ENCODE measurements at places on chromosomes 12 and 14. TPM values are rescaled to one million over a fixed set of nuclear protein-coding genes. Genes with fewer than 3 reads are reported as not detected.
A peak's percentile ranks its signal among the peaks of the same experiment; 100 is the strongest.

The KRT79 gene
- total RNA-seq: 5.4 TPM

DNA sequence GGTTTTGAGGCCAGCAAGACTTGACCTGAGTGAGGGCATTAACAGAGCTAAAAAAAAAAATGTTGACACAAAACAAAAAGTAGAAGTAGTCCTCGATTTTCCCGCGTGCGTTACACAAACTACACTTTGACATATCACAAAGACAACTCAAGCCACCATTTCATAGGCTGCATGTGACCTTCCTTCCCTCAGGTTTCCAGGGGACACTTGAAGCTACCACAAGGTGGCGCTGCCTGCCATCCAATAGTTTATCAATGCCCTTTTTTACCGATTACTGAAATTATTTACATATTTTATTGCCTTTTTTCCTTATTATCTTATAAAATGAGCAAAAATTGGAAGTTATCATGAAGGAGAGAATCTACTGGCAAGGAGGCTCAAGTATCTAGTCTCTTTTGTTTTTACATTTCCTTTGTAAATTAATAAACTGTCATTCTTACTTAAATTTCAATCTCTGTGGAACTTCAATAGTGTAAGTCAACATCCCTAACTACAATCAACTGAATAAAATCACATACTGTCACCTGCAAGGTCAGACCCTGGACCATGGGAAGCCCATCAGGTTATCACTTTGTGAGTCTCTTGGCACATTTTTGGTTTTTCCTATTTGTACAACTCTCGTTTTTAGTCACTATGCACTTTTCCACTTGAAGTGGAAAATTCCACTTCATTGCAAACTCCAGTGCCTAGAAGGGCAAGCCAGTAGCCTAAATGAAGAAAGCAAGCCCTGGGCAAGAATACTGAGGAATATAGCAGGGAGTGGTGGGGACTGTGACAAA lies 84.6 kb upstream of the CPSF6 start:
- H3K4me3 ChIP-seq: no peak overlapping the region
- no peak overlapping the region for H3K27ac ChIP-seq
- H3K4me1 ChIP-seq: peaks cover 10% of the 10 kb centered on the region
- DNase-seq: peak; percentile 72
- H3K36me3 ChIP-seq: no peaks in the 10 kb centered on the region

DNA sequence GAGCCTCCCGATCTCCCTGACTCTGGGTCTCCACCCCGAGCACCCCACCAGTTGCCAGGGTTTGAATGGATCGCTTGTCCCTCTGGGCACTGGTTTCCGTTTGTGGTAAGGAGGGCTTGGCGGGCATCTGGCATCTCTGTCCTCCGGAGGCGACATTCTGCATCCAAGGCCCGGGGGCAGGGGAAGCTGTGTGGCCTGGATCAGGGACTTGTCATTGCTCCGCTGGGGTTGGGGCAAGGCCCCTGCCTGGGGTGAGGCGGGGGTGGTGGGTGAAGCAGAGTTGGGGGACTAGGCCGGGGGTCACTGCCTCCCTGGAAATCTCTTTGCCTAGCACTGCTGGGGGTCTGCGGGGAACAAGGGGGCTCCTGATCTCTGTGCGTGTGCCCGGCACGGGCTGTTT lies 30.2 kb downstream of the KIF26A start:
- H3K4me1 ChIP-seq: no peaks in the 10 kb centered on the region
- no peak for DNase-seq
- no peaks in the 10 kb centered on the region for H3K36me3 ChIP-seq
- no peak overlapping the region for H3K27ac ChIP-seq
- H3K4me3 ChIP-seq: no peak overlapping the region

The PLEK2 gene
- total RNA-seq: 2.5 TPM

The TBX5 gene
- total RNA-seq: 22.3 TPM

DNA sequence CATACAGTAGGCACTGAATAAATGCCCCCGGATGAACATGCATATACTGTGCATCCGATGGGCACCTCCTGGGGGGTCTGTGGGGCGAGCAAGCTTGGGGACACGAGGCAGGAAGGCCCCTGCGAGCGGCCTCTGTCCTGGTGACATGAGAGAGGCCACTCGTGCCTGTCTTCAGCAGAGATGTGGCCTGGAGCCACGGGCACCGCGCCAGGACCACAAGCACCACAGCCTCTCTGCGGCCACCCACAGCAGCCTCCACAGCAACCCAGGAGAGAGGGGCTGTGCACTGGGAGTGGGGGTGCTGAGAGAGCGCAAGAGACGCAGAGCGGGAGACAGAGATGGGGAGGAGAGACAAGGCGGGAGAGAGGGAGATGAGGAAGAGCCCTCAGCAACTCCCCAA lies 118.5 kb downstream of the RFLNA start:
- DNase-seq: no peak
- H3K27me3 ChIP-seq: no peaks in the 10 kb centered on the region
- peaks cover 6% of the 10 kb centered on the region for H3K4me1 ChIP-seq

DNA sequence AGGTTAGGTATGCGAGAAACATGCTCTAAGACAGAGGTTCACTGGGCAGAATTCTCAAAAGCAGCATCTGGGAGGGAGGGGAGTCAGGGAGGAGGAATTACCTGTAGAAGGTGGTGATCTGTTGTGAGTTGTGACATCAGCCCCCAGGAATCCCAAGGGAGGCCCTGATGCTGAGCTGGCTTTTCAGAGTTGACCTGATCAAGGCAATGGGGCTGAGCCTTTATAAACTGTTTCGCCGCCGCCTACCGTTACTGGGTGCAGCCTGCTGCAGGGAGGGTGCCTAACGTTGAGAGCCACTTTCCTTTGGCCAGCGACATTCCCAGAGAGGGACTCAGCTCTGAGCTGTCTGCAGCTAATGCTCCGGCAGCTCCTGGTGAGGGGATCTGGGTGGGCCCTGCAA lies 257.9 kb upstream of the TMEM132C start:
- no peaks in the 10 kb centered on the region for H3K4me1 ChIP-seq
- no peak overlapping the region for H3K27ac ChIP-seq
- H3K27me3 ChIP-seq: no peaks in the 10 kb centered on the region
- no peak for DNase-seq
- H3K36me3 ChIP-seq: no peaks in the 10 kb centered on the region

The PHETA1 gene
- 25.3 TPM for total RNA-seq

The MIP gene
- total RNA-seq: not detected

DNA sequence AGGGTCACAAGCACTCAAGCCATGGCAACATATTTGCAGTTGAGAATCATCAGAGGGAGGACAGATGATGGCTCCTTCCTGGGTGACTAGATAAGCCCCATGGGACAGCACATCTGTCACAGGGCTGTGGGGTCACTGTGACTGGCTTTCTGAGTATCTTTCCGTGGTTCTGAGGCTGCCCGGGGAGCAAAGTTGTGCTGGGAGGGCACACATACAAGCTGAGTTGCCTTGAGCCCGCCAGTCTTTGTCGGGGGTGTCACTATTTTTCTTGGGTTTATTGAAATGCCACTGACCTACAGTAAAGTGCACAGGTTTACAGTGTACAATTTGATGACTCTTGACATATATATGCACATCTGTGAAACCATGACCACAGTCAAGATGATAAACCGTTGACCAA lies 17.2 kb upstream of the KIF26A start:
- no peaks in the 10 kb centered on the region for H3K36me3 ChIP-seq
- H3K27ac ChIP-seq: no peak overlapping the region
- peak; percentile 23 for DNase-seq
- H3K4me1 ChIP-seq: no peaks in the 10 kb centered on the region
- H3K4me3 ChIP-seq: no peak overlapping the region
- H3K27me3 ChIP-seq: peaks cover 37% of the 10 kb centered on the region

DNA sequence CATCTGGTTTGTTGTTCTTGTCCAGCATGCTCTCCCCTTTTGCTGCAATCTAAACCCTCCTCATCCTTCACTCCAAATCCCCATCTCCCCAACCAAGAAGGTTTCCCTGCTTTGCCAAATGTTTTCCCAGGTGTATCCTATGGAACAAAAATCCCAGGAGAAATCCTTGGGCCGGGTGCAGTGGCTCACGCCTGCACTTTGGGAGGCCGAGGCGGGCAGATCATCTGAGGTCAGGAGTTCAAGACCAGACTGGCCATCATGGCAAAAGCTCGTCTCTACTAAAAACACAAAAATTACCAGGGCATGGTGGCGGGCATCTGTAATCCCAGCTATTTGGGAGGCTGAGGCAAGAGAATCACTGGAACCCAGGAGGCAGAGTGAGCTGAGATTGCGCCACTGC lies 5.0 kb downstream of the KSR2 start:
- no peaks in the 10 kb centered on the region for H3K36me3 ChIP-seq
- H3K4me1 ChIP-seq: no peaks in the 10 kb centered on the region
- no peak overlapping the region for H3K27ac ChIP-seq
- H3K27me3 ChIP-seq: peaks cover 8% of the 10 kb centered on the region
- no peak overlapping the region for H3K4me3 ChIP-seq

GRCh38 chr12:26162905-26163304 lies 32.5 kb upstream of the SSPN start:
- H3K27me3 ChIP-seq: peaks cover 4% of the 10 kb centered on the region
- no peaks in the 10 kb centered on the region for H3K4me1 ChIP-seq
- no peak overlapping the region for H3K27ac ChIP-seq
- no peak for DNase-seq
- no peak overlapping the region for H3K4me3 ChIP-seq

GRCh38 chr12:96220902-96221301 lies 26.7 kb downstream of the ELK3 start:
- H3K27ac ChIP-seq: peak overlapping the region; percentile 70
- H3K27me3 ChIP-seq: no peaks in the 10 kb centered on the region
- H3K4me1 ChIP-seq: peaks cover 21% of the 10 kb centered on the region

The GPR84 gene
- total RNA-seq: 0.96 TPM

The BEST3 gene
- not detected for total RNA-seq

- H3K27ac ChIP-seq: no peak overlapping the region
- no peaks in the 10 kb centered on the region for H3K4me1 ChIP-seq
- H3K27me3 ChIP-seq: peaks cover 4% of the 10 kb centered on the region
- no peaks in the 10 kb centered on the region for H3K36me3 ChIP-seq
These were observed 40.6 kb upstream of the RBM19 start for GRCh38 chr12:114006482-114007425.

DNA sequence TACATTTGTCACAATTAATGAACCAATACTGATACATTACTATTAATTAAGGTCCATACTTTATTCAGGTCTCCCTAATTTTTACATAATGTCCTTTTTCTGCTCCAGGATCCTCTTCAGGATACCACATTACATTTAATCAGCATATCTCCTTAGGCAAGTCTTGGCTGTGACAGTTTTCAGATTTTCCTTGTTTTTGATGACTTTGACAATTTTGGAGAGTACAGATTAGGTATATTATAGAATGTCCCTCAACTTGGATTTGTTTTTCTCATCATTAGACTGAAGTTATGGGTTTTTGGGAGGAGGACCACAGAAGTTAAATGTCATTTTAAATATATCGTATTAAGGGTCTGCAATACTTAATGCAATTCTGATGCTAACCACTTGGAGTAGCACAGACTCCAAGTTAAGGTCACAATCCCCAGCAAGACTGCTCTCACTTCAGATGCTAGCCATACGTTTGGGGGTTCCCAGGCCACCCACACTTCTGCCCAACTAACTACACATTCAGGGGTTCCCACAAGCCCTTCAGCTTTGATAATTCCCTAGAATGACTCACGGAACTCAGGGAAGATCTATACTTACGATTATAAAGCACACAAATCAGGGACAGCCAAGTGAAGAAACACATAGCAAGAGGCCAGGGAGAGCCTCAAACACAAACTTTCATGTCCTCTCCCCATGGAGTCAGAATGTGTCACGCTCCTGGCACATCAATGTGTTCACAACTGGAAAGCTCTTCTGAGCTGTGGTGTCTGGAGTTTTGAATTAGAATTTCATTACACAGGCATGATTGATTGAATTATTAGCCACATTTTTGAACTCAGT lies 17.0 kb upstream of the NUBPL start:
- DNase-seq: no peak
- H3K27me3 ChIP-seq: no peaks in the 10 kb centered on the region

The DPY19L2 gene
- 2.3 TPM for total RNA-seq

GRCh38 chr12:113391650-113392337 lies 11.9 kb downstream of the SDS start:
- H3K36me3 ChIP-seq: peaks cover 10% of the 10 kb centered on the region
- H3K4me3 ChIP-seq: no peak overlapping the region
- no peaks in the 10 kb centered on the region for H3K27me3 ChIP-seq
- no peak overlapping the region for H3K27ac ChIP-seq
- no peaks in the 10 kb centered on the region for H3K4me1 ChIP-seq
- DNase-seq: no peak

GRCh38 chr14:44383636-44384035 lies 123.4 kb downstream of the FSCB start:
- H3K27me3 ChIP-seq: no peaks in the 10 kb centered on the region
- DNase-seq: no peak
- H3K4me1 ChIP-seq: no peaks in the 10 kb centered on the region
- H3K4me3 ChIP-seq: no peak overlapping the region

GRCh38 chr14:55404173-55404854 lies 7.3 kb downstream of the ATG14 start:
- no peak for DNase-seq
- H3K4me3 ChIP-seq: no peak overlapping the region
- H3K27me3 ChIP-seq: no peaks in the 10 kb centered on the region
- no peaks in the 10 kb centered on the region for H3K4me1 ChIP-seq

The PLCZ1 gene
- not detected for total RNA-seq

The DICER1 gene
- total RNA-seq: 71.1 TPM

- no peak overlapping the region for H3K4me3 ChIP-seq
- no peaks in the 10 kb centered on the region for H3K27me3 ChIP-seq
- H3K36me3 ChIP-seq: no peaks in the 10 kb centered on the region
- DNase-seq: no peak
These were observed 118.1 kb upstream of the SLC38A2 start for GRCh38 chr12:46490635-46491034.

DNA sequence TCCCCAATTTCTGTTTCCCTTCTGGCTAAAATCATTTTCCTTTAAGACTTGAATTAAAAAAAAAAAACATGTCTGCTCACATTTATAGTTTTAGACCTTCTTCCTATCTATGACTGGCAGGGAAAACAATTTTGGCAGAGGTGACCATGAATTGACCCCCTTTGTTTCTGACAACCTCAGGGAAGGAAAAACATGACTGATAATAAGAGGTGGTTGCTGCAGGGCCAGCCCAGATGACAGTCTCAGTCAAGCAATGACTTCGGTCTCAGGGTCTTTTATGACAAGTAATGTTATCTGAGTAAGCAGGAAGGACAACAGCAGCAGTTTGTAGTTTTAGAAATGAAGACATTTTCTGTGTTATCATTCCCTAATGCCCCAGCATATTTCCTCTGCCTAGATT lies 430.9 kb downstream of the LRIG3 start:
- no peak overlapping the region for H3K27ac ChIP-seq
- no peaks in the 10 kb centered on the region for H3K27me3 ChIP-seq
- H3K4me3 ChIP-seq: no peak overlapping the region
- no peak for DNase-seq

DNA sequence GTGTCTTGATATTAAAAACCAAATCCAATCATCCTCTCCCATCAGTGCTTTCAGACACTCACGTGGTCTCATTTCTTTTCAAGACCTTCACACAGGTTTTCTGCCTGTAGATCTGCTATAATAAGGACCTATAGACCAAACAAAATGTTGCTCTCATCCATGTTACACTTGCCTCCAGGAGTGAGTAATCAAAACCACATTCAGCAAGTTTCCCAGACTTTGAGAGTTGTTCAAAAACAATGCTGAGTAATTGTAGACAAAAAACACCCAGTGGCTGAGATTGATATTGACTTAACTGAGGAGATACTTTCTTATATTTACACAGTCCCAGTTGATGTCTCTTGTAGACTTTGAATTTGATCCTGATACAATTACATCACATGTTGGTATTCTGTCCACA lies 383.1 kb downstream of the TMEM132D start:
- no peaks in the 10 kb centered on the region for H3K4me1 ChIP-seq
- H3K36me3 ChIP-seq: no peaks in the 10 kb centered on the region
- H3K4me3 ChIP-seq: no peak overlapping the region
- no peak overlapping the region for H3K27ac ChIP-seq
- H3K27me3 ChIP-seq: no peaks in the 10 kb centered on the region

- H3K4me3 ChIP-seq: no peak overlapping the region
- H3K4me1 ChIP-seq: no peaks in the 10 kb centered on the region
- no peaks in the 10 kb centered on the region for H3K36me3 ChIP-seq
These were observed 473.5 kb downstream of the PRKD1 start for GRCh38 chr14:29454026-29454693.

Measured in upper lobe of right lung (tissue), 1 donor.